ENCODE measurements at places on chromosomes 7 and 10. TPM values are rescaled to one million over a fixed set of nuclear protein-coding genes. Genes with fewer than 3 reads are reported as not detected.
A peak's percentile ranks its signal among the peaks of the same experiment; 100 is the strongest.

GRCh38 chr7:74449809-74450397, 3.8 kb upstream of the GTF2IRD1 start:
- DNase-seq: peak; percentile 35

DNA sequence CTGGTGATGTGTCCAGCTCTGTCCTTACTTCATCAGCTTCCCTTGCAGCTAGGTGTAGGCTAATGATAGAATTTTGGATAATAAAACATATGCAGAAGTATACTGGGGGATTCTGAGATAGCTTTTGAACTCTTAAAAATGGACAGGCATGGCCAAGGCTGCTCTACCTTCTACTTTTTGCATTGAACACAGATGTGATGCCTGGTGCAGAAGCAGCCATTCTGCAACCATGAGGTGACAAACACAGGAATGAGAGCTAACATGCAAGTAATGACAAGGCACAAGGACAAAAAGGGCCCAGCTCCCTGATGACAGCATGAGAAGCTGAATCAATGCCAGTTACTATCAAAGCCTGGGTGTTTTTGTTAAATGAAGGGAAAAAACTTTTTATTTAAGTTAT, 686.5 kb upstream of the AUTS2 start:
- no peak for DNase-seq

DNA sequence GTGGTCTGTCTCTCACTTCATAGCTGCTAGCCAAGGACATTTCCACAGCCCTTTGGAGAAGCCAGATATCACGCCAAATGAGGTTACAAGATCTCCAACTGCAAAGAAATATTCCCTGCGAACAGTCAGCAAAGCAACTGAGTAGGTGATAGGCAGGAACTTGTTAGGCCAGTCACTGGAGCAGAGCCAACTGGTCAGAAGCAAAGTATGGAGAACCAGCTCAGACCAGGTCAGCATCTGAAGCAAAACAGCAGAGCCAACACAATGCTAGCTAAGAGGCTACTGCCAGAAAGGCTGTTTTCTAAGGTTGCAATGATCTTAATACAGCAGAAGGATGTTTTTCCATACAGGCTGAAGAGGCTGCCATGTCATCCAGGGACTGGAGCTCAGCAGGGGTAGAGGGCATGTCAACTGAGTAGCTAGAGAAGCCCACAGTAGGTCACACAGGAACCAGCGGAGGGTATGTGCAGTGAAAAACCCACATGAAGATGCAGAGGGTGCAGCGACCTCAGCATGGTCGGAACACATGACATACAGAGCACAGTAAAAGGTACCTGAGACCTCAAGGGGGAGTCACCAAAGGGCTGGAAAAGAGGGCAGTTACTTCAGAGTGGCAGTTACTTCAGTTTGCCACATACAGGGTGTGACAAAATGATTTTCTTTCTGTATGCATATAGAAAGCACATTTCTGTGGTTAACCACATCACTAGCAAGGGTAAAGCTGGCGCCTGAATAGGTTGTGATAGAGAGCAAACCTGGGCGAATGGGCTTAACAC, 8.9 kb downstream of the SEC31B start:
- DNase-seq: no peak

GRCh38 chr7:64626083-64626469, 39.9 kb upstream of the ZNF107 start:
- no peak for DNase-seq

- DNase-seq: no peak
Observed at GRCh38 chr7:142669074-142669654, 80.1 kb upstream of the PRSS1 start.

GRCh38 chr7:157565201-157565626, 228.4 kb downstream of the DNAJB6 start:
- DNase-seq: no peak

Gene MUC3A
- 2.2 TPM for total RNA-seq

GRCh38 chr10:44343843-44344242, 41.1 kb downstream of the CXCL12 start:
- no peak for DNase-seq

DNA sequence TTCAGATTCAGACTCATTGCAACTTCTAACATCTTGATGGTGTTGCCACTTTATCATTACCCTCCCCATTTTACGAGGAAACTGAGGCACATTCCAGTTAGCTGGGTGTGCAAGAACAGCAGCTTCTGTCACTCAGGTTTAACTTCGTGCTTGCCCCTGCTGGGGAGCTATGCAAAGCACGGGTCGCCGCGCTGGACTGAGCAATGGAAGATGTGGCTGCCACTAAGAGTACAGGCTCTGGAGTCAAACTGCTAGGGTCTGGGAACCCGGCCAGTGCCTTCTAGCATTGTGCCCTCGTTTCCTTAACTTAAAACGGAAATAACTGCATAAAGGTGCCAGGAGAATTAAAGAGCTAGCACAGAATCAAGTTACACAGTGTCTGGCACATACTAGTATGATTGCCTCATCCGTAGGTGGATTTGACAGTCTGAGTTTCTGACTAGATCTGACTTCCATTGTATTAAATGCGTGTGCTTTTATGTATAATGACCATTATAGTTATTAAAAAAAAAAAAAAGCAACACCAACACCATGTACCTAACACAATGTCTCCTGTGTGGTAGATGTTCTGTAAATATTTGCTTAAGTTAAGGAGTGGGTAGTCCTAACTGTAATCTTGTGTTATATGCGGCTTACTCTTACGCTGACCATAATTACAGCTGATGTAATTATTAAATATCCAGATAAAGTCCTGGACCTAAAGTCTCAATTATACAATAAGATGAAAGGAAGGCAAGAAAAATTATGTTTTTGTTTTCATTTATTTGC, 842 bp downstream of the ZNF22 start:
- peak; percentile 73 for DNase-seq

DNA sequence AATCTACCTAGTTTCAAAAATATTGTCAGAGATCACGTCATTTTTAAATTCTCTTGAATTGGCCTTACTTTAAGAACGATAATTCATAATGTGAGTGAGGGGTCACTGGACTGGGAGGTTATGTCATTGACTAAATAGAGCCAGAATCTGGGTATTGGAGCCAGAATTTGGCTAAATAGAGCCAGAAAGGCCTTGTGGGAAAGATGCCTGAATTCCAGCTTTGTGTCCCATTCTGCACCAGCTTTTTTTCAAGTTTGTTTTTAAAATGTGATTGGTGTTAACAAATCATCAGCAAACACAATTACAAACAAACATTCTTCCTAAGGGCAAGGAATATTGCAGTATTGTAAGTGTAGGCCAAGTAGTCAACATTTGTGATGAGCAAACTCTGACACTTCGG, 233.2 kb upstream of the PRKCQ start:
- DNase-seq: no peak
